ENCODE measurements at places on chromosomes 7 and 10.

DNA sequence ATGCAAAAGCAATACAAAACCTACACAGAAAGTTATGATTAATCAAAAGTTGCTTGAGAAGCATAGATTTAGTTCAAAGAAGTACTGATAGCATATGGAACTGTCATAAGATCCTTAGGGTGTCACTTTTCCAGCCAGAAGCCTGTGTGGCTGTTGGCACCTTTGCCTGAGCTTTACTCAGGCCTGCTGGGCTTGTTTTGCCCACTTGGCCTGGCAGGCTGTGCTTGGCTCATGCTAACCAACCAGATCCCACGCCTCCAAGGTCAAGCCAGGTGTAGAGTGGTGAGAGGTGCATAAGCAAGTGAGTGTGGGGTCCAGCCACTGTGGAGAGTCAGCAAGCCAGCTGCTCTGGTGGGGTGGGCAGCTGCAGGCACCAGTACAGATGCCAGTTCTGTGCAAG lies 12.0 kb upstream of the LIPA start:
- no peak for DNase-seq

DNA sequence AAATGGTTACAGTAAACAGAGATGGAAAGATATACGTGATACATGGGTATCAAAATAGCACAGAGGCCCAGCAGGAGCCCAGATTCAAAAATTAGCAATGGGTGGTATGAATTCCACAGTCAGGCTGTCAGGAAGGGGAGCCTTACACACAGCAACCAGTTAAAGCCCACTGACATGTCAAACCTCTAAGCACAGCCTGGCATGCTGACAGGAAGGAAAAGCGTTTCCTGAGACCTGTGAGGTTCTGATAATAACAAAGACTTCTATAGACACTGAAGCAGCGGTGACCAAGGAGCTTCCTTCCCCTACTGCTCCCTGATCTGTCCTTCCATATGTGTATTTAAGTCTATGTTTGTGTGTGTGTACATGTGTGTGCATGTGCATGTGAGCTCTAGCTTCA lies 89.9 kb downstream of the PHYHIPL start:
- DNase-seq, result no peak

DNA sequence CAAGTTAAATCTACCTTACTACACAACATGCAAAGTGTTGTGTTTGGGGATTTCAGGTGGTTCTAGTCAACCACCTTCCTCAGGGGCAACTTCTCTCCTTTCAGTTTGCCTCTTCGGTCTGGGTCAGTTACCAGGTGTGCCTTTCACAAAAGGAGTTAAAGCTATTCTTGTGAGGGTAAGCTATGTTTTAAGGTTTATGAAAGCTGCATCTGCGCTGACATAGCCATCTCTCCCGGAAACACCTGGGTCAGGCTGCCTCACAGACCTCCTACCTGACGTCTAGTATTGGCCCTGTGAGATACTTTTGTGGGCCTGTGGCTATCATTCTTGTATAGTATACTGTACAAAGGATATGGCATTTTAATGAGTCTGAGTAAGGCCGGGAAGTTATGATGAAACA lies 67.7 kb upstream of the ITGA8 start:
- peak; percentile 44 for DNase-seq

DNA sequence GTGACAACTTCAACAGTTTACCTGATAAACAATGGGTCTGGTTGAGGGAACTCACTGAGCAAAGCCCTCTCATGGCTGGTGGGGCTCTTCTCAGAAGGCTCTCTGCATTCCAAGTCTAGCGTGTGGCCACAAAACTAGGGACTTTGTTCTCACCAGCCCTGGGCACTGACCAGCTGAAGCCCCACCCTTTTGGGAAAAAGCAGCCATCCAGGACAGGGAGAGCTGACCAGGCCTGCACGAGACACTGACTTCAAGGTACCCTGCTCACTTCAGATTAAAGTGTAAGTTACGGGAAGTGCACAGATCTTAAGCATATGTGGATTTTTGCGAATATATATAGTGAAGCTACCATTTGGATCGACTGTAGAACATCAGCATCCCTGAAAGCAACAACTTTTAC lies 67.4 kb upstream of the LRRC4 start:
- no peak for DNase-seq

DNA sequence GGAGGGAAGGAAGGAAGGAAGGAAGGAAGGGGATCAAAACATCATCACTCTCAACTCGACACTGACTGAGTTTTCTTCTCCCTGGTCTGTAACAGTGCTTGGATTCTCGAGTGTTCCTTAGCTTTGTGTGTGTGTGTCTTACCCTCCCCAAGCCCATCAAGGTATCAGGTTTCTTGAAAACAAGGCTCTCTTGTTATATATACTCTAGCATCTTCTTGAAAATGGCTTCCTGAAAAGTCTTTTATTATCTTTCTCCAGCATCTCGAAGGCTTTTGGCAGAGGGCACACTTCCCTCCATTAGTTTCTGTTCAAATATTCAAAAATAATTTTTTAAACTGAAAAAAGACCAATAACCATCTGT lies 13.4 kb downstream of the SERPINE1 start:
- DNase-seq, result no peak

DNA sequence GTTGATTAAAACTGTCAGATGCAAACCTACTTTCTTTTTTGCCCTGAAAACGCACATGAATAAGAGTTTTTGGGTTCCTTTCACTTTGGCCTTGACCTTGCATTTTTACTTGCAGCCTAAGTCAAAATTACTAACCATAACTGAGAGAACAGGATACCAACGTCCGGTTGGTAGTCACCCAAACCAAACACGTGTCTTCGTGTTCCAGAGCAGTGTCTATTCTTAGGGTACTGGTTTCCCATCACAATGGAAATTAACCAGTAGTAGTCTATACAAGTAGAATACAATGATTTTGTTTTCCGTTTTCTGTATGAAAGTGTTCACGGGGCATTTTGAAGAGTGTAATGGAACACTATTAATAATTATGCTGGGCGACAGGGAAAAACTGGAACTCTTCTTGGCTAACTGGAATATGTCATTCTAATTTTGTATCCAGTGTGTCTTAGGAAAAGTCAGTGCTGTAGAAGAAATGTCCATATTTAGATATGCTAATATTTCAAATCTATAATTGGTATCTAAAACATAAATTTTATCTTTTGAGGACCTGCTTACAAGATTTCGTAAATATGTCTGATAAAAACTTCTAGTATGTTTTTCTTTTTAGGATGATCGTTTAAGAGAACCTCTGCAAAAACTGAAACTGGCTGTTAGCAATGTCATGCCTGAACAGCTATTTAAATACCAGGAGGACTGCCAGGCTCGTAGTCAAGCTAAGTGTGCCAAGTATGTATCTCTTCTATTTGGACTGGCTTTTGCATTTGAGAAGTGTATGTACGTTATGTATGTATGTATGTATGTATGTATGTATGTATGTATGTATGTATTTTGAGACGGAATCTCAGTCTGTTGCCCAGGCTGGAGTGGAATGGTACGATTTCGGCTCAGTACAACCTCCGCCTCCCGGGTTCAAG lies 40.9 kb downstream of the UBN2 start:
- no peak for DNase-seq

- no peak for DNase-seq
Observed at GRCh38 chr10:123134915-123135414, 805 bp upstream of the HMX3 start.

DNA sequence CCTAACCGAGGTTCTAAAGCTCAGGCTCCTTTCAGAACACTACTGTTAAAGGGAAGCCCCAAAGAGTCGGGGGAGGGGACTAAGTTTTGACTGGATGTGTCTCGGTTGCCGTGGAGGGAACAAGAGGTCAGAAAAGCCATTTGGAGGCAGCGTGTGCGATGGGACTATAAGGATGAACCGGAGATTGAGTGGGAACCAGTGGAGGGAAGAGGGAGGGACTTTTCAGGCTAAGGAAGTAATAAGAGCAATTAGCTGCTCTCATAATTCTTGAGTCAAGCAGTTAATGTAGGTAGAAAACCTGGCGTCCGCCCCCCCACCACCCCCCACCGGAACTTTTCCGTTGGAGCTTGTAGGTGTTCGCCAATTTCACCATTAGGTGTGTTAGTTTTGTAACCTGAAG lies 491 bp upstream of the AKAP9 start:
- DNase-seq, result peak; percentile 19

- DNase-seq, result no peak
Observed at GRCh38 chr7:122674502-122674901, 24.4 kb downstream of the RNF133 start.

DNA sequence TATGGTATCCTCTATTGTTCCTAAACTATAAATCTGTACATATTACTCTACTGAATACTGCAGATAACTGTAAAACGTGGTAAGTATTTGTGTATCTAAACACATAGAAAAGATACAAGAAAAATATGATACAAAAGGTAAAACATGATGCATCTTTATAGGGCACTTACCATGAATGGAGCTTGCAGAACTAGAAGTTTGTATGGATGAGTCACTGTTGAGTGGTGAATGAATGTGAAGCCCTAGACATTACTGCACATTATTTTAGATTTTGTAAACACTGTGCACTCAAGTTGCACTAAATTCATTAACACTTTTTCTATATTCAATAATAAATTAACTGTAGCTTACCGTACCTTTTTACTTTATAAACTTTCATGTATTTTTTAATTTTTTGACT lies 357.5 kb downstream of the ZWINT start:
- DNase-seq, result no peak

GRCh38 chr7:66359656-66360211 lies 154.6 kb downstream of the TPST1 start:
- no peak for DNase-seq

DNA sequence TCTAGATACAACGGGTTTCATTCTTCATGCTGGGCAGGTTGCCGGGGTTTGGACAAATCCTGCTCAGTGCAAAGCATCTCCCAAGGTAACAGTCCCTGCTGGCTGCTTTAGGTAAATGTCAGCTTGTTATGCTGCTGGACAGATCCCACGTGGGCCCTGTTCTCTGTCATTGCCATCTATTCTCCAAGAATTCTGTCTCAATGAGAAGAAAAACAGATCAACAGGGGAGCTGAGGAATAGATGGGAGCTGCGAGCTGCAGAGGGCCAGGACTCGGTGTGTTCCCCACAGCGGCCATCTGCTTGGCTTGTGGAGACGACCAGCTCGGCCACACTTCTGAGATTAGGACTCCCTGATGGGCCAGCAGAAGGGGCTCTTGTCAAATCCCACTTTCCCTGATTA lies 235.2 kb downstream of the DPP6 start:
- no peak for DNase-seq

DNA sequence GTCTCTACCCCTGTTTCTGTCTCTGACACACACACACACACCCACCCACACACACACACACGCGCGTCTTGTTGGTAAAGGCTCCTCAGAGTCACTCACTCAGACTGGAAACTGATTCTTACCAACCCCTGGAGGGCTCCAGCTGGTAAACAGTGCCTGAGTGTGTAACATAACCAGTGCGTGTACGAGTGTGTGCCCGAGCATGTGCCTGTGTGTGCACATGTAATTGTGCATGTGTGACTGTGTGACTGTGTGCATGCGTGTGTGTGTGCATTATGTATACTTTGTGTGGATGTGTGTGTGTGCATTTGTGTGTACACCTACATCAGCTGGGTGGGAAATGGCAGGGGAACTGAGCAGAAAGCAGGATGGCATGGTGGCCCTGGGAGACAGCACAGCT lies 317.1 kb downstream of the WDR37 start:
- DNase-seq, result no peak

GRCh38 chr10:43162604-43163003 lies 24.4 kb downstream of the CSGALNACT2 start:
- no peak for DNase-seq

GRCh38 chr10:122304054-122304579 lies 33.0 kb downstream of the BTBD16 start:
- no peak for DNase-seq

DNA sequence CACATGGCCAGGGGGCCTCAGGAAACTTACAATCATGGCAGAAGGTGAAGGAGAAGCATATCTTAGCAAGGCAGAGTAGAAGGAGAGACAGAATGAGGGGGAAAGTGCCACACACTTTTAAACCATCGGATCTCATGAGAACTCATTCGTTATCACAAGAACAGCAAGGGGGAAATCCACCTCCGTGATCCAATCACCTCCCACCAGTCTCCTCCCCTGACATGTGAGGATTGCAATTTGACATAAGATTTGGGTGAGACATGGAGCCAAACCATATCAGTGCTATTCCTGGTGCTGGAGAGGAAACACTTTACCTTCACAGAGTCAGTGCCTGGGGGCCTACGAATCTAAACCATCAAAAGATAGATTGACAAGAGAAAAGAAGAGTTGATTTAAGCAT lies 61.8 kb downstream of the LGI1 start:
- no peak for DNase-seq

GRCh38 chr7:117119192-117119924 lies 166.1 kb downstream of the ST7 start:
- peak; percentile 81 for DNase-seq

GRCh38 chr7:21543528-21544302 lies 876 bp downstream of the DNAH11 start:
- DNase-seq, result no peak

- DNase-seq, result no peak
Observed at GRCh38 chr7:71419546-71420337, 287.8 kb downstream of the GALNT17 start.

GRCh38 chr10:56912043-56912442 lies 551.0 kb upstream of the ZWINT start:
- DNase-seq, result no peak

DNA sequence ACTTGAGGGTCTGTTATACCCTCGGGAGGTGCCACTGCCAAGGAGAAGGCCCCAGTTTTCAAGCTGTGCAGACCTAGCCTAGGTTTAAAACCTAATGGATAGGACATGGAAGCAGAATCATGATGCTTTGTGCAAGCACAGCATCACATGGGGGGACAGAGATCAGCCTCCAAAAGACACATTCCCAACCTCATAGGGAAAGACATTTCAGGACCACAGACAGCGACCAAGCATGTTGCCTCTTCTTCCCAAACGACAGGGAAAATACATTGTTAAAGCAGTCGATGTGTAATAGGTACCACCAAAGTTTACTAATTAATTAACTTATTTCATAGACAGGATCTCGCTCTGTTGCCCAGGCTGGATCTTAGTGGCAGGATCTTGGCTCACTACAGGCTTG lies 573.9 kb downstream of the TCERG1L start:
- no peak for DNase-seq

- DNase-seq, result no peak
Observed at GRCh38 chr7:108063520-108063933, 60.6 kb upstream of the LAMB1 start.

GRCh38 chr7:91780521-91780920 lies 100.0 kb downstream of the MTERF1 start:
- DNase-seq, result no peak

- peak; percentile 28 for DNase-seq
Observed at GRCh38 chr7:136114966-136115762, 138.0 kb upstream of the MTPN start.

DNA sequence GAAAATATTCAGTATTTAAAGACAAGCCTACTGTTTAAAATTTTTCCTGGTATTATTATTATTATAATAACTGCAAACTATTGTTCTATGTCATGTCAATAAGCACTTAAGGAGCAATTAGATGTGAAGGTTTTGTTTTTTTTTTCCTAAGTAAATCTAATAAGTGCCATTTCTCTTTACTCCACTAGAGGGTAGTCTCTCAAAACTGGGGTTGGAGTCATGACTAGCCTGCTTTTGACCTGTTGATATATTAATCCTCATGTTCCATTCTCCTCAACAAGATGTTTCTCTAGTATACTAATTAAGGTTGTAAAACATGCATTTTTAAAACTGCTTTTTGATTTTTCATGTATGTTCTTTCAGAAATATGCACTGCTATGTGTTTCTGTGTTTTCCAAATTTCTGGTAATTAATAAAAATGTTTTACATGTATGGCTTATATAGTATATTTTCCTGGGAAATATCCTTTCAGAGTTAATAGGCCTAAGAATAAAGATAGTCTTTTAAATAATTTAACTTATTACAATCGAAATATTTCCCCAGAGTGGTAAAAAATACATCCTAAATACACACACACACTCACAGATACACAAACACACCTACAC lies 1.0 kb upstream of the LRRN3 start:
- DNase-seq, result no peak
